ENCODE measurements at places on chromosomes 4 and X.

- DNase-seq = peak; percentile 43
Measured at GRCh38 chr4:109977854-109978501, 65.3 kb downstream of the EGF start.

DNA sequence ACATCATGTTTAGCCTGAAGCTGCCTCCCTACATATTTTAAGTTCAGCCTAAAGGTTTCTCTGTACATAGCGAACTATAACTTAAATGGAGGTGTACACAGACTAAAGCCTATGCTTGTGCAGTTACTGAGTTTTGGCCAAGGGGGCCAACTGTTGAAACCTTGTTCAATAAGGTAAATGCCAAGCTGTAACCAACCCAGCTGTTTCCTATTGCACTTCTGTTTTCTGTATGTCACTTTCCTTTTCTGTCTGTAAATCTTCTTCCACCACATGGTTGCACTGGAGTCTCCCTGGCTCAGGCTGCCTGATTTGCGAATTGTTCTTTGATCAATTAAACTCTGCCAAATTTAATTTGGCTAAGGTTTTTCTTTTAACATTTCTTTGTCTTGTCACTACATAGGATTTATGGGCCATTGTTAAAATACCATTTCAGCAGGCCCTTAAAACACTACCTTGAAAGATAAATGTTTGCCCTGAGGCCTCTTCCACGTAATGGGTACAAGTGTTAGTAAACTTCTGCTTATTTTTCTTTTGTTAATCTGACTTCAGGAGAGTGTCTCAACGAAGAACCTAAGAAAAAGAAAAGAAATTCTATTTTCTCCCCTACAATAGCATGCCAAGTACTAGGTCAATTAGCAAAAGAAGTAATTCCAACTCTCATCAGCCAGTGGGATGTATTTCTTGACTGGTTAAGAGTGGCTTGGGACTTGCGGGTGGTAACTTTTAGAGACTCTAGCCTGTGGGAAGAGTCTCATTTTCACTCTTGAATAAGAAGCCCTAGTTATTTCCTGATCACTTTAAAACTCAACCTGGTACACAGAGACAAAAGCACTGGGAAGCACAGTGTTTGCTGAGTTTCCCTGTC, 45.7 kb upstream of the PRSS12 start:
- no peak for DNase-seq

GRCh38 chrX:39756086-39756883, 341.5 kb downstream of the BCOR start:
- DNase-seq = no peak

DNA sequence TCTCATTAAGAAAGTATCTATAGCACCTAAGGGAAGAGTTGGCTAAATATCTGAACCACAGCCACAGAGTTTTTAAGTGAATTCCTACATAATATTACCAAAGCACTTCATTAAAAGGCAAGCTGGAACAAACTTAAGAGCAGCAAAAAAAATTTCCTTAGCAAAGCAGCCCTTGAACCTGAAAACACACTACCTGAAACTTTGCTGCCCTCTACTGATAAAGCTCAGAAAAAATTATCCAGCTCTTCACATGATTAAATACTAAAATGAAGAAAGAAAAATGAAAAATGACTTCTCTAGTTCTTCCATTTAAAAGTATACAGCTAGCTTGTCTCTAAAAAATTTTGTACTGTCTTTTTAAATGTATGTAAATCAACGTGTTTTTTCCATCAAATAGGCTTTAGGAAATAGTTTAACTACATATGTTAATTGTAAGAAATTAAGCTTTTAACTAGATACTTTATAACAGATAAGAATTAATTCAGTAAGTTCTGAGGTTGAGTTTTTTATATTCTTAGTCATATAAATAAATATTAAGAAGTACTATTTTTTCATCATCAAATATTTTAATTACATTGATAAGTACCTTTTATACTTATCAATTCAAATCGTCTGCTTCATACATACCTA, 156.1 kb downstream of the STPG2 start:
- peak; percentile 80 for DNase-seq

DNA sequence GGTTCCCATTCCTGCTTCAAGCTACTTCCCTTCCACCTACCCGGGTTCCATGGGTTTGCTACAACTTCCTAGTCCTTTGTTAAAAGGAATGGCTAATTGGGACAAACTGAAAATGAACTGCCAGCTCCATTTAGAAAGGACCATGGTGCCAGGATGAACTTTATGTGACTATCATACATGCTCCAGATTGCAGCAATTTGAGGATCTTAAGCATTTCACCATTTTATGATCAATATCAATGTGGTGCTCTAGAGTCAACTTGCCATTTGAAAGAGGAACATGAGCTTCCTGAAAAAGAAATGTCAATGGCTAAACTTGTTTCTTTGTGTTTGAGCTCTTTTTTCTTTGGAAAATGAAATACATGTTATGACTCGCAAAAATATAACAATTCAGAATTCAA, 92.7 kb upstream of the IL15 start:
- DNase-seq = no peak

DNA sequence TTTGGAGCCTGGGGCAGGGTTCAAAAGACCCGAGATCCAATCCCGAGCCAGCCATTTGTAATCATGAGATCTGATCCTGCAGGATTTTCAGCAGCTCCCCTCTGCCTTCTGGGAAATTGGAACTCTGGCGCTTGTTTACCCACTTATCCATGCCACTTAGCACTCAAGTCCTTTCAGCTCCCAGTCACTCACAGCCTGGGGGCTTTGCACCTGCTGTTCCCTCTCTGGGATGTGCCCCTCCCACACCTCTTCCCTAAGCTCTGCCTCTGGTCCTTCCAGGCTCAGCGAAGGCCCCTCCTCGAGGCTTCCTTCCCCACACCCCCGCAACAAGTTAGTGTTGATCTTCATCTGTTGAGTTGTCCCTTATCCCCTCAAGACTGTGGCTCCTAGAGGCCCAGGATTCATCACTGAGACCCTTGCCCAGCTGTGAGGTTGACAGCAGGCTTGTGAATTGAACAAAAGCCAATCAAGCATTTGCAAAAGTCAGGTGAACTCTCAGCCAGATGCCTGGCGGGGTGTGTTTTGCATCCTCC, 99.1 kb upstream of the AFAP1 start:
- no peak for DNase-seq

DNA sequence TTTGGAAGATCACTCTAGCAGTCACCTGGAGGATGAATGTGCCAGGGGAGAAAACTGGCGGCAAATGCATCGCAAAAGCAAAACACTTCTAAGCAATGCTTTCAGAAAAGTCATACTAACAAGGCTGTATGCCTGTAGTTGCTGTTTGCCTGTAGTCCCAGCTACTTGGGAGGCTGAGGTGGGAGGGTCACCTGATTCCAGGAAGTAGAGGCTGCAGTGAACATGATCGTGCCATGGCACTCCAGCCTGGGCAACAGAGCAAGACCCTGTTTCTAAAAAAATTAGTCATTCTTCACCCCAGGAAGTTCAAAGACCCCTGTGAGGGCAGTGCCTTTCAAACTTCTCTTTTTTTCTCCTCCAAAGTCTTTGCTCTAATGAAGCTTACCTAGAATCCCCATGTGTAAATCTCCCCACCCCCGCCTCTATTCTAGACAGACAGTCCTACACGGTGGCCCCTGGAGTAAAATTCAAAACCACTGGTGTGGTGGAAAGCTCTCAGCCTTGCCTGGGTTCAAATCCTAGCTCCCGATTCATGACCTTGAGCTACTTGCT, 5.5 kb downstream of the SOWAHD start:
- DNase-seq = no peak

DNA sequence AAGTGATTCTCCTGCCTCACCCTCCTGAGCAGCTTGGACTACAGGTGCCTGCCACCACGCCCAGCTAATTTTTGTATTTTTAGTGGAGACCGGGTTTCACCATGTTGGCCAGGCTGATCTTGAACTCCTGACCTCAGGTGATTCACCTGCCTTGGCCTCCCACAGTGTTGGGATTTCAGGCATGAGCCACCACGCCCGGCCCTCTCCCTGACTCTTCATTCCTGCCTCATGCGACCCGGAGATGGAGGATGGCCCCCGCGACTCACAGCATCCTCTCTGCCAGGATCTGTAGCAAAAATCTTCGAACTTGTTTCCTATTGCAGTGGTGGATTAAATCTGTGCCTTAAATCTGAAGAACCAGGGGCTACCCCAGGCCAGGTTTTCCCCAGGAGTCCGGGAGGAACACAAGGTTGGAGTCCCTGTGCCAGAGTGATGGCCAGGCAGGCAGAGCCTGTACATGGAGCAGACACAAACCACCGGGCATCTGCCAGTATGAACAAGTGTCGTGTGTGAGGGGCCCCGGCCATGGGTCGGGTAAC, 11.5 kb downstream of the CPLX1 start:
- no peak for DNase-seq

- no peak for DNase-seq
Measured at GRCh38 chrX:25151749-25152148, 136.0 kb upstream of the ARX start.

GRCh38 chrX:17608888-17609287, 128.4 kb upstream of the SCML1 start:
- peak; percentile 64 for DNase-seq

- DNase-seq = no peak
Measured at GRCh38 chr4:78756776-78757175, 19.4 kb upstream of the BMP2K start.

GRCh38 chr4:120858776-120859175, 63.8 kb downstream of the PRDM5 start:
- DNase-seq = no peak

Data from renal cortical epithelial cell (primary cell).